ENCODE measurements at places on chromosomes 6 and 20.

- no peak for DNase-seq
Observed at GRCh38 chr6:89952105-89952671, 57.9 kb downstream of the GJA10 start.

DNA sequence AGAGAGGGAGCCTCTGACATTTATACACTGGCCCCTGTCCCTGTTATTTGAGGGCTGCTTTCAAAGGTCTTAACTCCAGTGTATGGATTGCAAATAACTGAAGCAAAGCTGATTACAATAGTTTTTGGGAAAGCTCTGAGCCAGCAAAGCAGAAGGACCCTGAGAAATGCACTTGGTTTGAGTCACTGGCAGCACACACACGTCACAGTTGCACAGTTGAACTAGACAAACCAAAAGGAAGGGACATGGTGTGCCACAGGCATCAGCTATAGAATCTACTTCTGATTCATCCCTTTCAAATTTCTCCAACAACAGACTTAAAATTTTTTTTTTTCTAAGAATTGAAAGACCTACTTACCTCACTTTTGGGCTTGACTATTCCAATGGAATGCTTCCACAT is 56.4 kb downstream of the SNRNP48 start:
- no peak for DNase-seq

- DNase-seq = no peak
Observed at GRCh38 chr6:3962291-3963280, 113.4 kb downstream of the FAM50B start.

GRCh38 chr6:169250660-169251059 is 3.0 kb downstream of the THBS2 start:
- DNase-seq = no peak

DNA sequence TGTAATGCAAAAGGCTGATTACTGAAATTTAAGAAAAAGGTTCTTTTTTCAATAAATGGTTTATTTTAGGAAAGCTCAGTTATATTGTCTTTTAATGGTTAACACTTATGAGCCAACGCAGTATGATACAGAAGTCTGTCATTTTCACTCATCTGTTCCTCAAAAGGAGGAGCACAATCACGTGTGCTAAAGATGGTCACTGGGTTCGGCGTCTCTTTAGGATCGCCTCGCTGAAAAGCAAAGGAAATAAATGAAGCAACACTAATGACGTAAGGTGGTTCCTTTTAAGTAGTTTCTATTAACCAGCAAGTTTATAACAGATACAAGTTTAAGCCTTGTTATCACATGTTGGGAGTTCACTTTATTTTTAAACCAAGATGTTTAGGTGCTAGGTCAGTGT is 125.7 kb downstream of the MAP3K4 start:
- no peak for DNase-seq

DNA sequence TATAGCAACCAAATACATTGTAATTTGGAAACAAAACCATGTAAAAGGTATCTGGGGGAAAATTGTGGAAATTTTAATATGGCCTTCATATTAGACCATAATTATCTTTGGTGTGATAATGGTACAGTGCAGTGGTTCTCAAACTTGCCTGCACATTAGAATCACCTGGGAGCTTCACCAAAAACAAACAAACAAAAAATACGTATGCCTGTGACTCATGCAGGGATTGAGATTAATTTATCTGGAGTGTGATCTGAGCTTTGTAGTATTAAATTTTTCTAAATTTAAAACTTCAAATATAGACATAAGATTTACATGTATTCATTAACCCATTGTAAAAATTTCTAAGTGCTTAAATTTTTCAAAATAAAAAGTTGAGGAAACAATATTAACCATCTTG is 31.5 kb downstream of the ARHGAP18 start:
- DNase-seq = no peak

- DNase-seq = no peak
Observed at GRCh38 chr6:118781897-118782296, 112.1 kb upstream of the ASF1A start.

DNA sequence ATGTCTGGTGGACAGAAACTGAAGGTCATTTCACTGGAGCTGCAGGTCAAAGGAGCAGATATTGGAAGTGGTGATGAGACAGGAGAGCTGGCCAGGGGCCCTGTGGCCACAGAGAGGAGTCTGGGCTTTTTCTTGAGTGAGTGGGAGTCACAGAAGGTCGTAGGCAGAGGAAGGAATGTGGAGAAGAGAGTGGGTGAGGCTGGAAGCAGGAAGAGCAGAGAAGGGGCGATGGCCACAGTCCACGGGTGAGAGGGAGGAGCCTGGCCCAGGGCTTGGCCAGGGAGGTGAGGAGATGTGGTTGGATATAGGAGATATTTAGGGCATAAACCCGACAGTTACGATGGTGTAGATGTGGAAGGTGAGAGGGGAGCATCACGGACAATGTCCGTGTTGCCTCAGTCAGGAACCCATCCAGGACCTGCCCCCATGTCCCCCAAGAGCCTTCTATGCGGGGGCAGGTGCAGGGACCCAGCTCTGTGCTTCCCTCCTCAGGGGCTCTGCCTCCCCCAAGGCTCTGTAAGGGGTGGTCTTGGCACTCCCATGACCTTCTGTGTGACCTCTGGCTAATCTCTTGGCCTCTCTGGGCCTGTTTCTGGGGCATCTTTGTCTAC is 150.5 kb upstream of the PTPN1 start:
- no peak for DNase-seq

DNA sequence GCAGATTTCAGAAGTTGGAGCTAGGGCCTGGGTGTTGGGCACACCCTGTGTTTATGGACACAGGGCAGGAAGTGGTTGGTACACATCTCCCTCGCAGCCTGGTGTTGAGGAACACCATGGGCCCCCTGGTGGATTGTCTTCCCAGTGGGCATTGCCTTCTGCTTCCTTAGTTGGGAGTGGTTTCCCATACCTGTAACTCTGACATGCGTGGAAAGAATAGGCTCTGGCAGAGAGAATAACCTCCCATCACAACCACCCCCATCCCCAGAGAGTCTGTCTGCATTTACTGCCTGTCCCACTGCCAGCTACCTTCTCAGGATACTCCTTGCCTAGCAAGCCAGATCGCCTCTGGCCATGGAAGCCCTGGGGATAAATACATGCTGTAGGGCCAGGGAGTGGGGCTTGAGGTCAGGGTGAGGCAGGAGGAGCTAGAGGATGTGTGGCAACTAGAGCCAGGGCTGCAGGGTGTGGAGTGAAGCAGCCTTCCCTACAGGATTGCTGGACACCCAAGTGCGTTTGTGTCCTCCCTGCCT is 14.7 kb downstream of the LRRC73 start:
- no peak for DNase-seq

- DNase-seq = no peak
Observed at GRCh38 chr20:43736588-43737158, 9.9 kb upstream of the GTSF1L start.

DNA sequence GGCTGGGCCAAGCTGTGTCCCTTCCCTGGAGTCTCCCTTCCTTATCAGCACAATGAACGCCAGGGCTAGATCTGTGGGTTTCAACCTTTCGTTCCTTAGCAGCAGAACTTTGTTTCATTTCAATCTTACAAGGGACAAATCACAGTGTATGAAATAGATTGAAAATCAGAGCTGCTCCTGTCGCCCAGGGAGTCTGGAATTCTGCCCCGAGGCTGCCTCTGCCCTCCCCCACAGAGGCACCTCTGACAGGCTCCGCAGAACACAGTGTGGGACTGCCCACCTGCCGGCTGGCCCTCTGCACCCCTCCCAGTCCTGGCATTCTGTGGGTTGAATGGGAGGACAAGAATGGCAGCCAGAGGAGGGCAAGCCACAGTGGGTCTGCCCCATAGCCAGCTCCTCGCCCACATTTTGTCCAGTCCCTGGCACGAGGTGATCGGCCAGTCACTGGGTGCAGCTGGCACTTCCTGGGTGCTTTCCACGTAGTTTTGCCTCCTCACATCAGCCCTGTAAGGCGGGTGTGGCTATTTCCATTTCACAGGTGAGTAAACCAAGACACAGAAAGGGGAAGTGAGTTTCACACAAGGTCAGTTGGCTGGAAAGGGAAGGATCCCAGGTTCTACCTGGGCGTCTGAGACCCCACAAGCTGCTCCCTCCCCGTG is 26.1 kb downstream of the MANBAL start:
- no peak for DNase-seq

- no peak for DNase-seq
Observed at GRCh38 chr6:113627480-113627879, 229.7 kb upstream of the MARCKS start.

- DNase-seq = no peak
Observed at GRCh38 chr20:38203337-38203980, 38.4 kb upstream of the TGM2 start.

GRCh38 chr20:58188527-58188926 is 39.9 kb downstream of the ANKRD60 start:
- DNase-seq = no peak

- no peak for DNase-seq
Observed at GRCh38 chr6:30136570-30137286, 788 bp downstream of the TRIM40 start.

DNA sequence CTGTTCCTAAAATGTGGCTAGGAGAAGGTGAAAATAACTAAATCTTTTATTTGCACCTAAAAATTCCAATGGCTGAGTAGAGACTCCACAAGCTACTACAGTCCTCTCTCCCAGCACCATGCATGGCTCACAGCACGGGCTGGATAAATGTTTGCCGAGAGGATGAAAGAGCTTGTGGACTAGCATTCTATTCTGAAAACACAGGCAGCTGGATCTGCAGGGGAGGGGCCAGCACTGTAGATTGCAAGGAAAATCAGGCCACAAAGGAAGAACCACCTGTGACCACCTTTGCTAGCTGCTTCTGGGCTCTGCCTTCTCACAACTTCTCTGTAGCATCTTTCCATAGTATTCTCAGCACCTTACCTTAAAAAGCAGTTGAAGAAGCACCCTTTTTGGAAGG is 46.6 kb downstream of the CLIC5 start:
- DNase-seq = no peak

- DNase-seq = no peak
Observed at GRCh38 chr6:29967379-29968010, 25.2 kb downstream of the HLA-A start.

GRCh38 chr20:12823734-12824133 is 185.0 kb upstream of the SPTLC3 start:
- DNase-seq = no peak

GRCh38 chr6:82094166-82094806 is 153.3 kb downstream of the IBTK start:
- no peak for DNase-seq

DNA sequence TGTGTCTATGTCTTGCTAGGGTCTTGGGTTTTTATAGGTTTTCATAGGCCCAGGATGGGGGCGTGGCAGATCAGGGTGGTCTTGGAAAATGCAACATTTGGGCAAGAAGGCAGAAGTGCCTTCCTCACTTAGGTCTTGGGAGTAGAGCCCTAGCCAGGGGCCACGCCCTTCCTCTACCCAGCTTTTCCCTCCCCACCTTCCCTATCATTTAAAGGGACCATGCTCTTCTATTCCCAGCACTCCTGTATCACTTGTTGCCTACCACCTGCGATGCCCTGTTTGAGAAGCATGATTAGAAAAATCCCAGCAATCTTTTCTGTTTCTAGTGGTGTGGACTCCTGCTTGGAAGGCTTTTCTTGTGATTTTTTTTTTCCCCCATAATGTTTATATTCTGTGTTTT is 190.6 kb downstream of the JARID2 start:
- DNase-seq = no peak

- no peak for DNase-seq
Observed at GRCh38 chr20:58788896-58789544, 61.7 kb downstream of the GNAS-AS1 start.

DNA sequence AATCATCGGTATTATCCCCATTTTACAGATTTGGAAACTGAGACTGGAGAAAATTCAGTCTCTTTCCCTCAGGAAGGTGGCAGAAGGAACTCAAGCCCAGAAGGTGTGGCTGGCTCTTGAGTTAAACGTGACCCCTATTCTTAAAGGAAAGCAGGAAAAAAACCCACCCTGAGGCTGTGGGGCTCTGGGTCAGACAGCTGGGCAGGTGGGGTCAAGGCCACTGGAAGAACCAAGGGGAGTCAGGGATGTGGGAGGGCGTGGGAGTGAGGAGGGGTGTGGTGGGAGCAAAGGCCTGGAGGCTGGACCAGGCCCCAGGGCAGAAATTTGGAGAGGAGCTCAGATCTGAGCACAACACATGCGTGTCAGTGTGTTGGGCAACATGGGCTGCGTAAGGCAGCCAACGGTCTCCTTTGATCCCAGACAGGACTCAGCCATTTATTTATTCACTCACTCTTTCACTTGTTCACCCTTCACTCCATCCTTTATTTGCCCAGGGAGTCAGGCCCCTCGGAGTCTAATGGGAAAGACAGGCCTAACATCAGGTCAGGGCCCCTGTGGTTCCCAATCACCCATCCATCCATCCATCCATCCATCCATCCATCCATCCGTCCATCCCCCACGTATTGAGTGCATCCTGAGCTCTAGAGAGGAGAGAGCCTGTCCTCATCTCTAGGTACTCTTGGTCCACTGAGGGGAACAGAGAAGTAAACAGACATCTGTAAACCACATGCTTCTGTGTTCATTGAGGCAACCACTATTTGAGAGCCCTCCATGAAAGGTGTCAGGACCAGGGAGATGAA is 165.0 kb downstream of the VEGFA start:
- DNase-seq = no peak

- DNase-seq = no peak
Observed at GRCh38 chr6:125217992-125218391, 64.4 kb downstream of the TPD52L1 start.

- no peak for DNase-seq
Observed at GRCh38 chr6:32288426-32288825, 64.6 kb upstream of the NOTCH4 start.

- DNase-seq = peak; percentile 38
Observed at GRCh38 chr6:30411515-30412207, 66.7 kb downstream of the RPP21 start.

DNA sequence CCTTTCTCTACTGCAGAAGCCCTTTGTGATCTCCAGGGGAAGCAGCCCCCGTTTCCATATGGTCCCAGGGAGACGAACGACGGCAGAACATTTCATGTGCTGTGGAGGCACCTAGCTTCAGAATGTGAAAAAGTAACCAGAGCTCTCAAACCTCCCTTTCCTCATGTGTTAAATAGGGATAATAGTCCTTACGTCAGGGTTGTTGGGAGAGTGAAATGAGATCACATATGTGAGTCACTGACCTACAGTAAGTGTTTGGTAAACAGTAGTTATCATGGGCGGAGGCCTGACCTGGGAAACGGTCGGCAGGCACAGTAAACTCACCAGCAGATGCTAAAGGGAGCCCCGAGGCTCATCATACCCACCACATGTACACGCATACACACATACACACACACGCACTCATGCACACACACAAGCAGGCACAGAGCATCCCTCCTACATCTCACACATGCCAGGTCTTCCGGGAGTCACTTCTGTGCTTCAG is 89.7 kb downstream of the LY86 start:
- no peak for DNase-seq
